HuH-7.5 (cell line): ENCODE measurements at places on chromosomes 2 and 18.

DNA sequence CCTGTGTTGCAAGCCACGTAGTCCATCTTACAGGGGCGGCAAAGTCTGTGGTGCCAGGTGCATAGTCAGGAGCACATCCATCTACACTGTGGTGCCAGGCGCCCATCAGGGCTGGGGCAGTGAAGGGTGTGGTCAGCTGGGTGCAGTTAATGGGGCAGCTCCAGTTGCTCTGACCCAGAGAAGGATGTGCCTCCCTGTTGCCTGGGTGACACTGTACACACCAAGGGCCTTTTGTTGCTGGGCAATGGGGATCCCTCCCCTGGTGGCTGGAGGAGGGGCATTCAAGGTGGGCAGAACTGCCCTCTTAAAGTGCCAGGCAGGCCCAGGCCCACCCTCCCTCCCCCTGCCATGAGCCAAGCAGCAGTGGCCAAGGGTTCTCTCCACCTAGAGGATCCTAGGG is 28.3 kb upstream of the IMP4 start:
- DNase-seq, result no peak

- no peak for DNase-seq
Observed at GRCh38 chr2:3200420-3200939, 177.1 kb downstream of the EIPR1 start.

GRCh38 chr2:141015341-141016047 is 1115.3 kb downstream of the LRP1B start:
- DNase-seq, result no peak

GRCh38 chr2:108870069-108870644 is 83.6 kb downstream of the CCDC138 start:
- no peak for DNase-seq

GRCh38 chr2:42937171-42937875 is 144.9 kb upstream of the HAAO start:
- no peak for DNase-seq

GRCh38 chr2:191190861-191191552 is 40.2 kb upstream of the STAT4 start:
- DNase-seq, result no peak

DNA sequence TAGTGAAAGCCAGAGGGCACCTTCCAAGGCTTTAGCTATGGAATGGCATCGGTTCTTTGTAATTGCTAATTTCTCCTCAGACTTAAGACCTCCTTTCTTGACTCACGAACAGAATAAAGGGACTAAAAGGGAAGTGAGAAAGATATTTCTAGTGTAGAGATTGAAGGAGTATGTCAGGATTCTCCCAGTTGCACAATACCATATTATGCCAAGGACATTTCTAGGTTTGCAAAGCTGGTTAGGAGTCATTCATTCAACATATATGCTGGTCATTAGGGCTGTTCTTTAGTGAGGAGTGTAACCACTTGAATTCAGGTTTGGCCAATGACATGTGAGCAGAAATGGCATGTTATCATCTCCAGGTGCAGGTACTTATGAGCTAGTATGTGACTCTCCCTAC is 7.4 kb downstream of the REEP1 start:
- DNase-seq, result no peak

DNA sequence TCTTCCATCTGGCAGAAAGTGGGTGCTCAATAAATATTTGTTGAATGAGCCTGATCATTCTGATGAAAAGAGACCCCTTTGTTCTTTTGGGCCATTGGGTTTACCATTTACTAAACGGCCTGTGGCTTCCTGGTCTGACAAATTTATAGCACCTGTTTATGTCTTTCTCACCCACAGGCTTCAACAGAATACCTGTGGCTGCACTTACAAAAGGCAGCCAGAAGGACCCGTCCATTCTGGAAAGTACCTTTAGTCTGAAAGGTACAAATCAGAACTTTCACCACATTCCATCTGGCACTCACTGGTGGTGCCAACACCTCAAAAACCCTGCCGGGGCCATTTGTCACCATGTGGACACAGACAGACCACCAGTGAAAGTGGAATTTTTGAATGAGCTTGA is 167.5 kb downstream of the ETAA1 start:
- no peak for DNase-seq

DNA sequence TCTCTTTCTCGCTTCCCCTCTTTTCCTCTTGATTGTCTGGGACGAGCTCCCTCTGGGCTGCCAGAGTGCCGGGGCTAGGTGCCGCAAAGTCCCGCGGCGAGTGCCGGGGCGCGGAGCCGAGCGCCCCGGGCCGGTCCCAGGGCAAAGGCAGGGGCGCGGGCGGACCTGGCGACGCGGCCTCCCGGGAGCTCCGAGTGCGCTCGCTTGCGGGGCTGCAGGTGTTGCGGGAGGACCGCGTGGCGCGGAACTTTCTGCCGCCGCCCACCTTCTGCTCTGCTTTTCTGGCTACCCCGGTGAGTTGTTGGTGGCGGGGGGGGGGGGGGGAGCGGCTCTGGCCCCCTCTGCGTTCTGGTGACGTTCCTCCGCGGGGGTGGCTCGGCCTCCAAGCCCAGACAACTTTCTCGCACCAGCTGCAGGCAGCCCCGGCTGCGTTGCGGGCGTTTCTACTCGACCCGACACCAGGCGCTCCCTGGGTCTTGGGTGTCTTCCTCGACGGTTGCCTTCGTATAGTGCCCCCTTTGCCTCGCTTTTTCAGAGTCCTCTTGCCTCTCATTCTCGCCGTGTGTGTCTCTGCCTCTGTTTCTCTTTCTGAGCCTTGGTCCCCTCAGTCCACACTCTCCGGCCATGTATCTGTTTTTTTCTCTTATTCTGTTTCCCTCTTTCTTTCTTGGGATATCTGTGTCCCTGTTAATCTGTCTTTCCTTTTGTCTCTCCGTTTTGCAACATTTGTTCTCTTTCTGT is 759 bp downstream of the GALNT13 start:
- DNase-seq, result no peak

- DNase-seq, result no peak
Observed at GRCh38 chr2:120132190-120132589, 91.0 kb downstream of the TMEM185B start.

GRCh38 chr18:46073474-46074331 is 1.6 kb upstream of the PSTPIP2 start:
- no peak for DNase-seq

DNA sequence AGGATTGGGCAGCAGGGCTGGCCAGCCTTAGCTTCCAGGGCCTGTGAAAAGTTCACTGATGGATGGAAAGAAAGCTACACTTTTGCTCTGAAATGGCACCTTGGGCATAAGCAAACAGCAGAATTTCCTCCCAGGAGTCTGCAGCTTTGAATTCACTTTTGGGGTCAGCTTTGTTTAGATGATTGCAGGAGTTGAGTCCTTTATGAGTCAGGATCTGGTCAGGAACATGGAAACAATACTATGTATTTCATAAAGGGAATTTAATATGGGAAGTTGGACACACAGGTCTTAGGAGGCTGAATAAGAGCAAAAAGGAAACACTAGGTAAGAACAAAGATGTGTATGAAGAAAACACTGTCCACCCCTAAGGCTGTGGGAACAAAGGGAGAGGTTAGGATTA is 345.3 kb downstream of the TSN start:
- DNase-seq, result no peak

DNA sequence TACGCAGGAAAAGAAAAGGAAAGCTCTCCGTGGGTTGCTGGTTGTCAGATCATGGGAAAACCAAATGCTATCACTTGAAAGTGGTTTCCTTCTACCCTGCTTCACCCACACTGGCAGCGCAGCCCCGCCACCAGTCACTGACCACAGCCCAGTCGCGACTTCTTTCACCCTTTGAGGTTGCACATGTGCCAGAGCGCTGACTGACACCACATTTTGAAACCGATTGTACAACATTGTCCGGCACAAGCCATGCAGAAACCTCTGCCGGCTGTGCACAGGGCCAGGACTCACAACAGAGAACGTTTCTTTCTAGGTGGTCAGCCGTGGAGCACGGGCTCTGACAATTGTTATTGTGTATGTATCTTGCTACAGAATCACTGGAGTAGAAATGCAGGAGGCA is 827.2 kb upstream of the POU3F3 start:
- DNase-seq, result no peak

- no peak for DNase-seq
Observed at GRCh38 chr2:11904029-11904428, 157.6 kb downstream of the LPIN1 start.

DNA sequence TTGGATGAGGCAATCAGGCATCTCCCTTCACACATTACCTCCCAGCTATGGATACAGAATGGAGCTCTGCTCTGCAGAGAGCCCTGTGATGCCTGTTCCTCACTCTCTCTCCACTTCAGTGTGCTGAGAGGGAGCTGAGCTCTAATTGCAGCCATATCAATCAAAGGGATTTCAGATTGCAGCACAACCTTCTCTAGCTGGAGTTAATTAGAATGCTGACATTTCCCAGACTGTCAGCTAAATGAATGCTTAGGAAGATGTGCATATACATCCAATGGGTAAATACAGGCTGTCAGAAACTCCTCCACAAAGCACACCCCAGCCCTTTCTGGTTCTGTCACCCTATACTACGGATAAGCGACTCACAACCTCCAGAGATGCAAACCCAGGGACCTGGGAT is 402.6 kb downstream of the EIPR1 start:
- DNase-seq, result no peak

DNA sequence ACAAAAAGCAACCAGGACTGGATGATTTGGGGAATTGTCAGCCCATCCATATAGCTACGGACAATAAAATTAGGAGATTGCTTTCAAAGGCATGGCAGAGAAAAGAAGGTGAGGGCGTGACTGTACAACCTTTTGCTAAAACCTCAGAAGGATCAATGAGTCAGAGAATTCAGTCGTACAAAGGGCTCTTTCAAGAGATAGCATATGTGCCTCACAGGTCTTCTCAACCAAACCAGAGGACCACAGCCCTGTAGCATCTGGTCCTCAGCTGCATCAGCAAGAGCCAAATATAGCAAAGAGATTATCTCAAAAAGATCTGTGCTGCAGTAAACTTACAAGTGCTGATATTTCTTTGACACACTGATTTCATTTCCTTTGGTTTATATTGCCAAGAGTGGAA is 149.9 kb upstream of the RAB6C start:
- no peak for DNase-seq

DNA sequence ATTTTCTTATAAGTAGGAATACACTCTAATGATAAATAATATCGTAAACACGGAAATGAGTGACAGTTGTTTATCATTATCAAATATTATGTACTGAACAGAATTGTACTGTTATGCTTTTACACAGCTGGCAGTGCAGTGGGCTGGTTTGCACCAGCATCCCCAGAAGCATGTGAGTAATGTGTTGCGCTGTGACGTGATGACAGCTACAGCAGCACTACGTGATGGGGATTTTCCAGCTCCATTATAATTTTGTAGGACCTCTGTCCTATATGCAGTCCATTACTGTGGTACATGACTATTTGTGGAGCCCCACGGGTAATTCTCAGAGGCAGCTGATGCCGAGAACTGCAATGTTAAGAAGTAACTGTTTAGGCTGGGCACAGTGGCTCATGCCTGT is 77.3 kb upstream of the ATG16L1 start:
- DNase-seq, result no peak

- DNase-seq, result peak; percentile 44
Observed at GRCh38 chr2:217713395-217714286, 289.2 kb downstream of the TNS1 start.

DNA sequence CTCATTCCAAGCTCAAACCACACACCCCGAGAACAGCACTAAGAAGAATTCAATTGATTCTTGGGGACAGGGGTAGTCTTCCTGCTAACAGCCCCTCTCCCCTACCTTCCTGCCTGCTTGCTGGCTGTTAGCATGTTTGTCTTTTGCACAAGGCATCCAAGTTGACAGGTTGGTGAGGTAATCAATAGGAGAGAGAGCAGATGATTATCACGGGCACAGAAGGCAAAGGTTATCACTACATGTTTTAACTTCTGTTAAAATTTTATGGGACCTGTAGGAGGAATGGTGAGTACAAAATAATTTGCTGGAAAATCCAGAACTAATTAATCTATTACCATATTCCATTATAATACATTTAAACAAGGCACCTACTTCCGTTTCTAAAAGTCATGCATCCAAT is 442.1 kb upstream of the TCF4 start:
- peak; percentile 9 for DNase-seq

GRCh38 chr2:30287190-30287840 is 56.0 kb downstream of the LBH start:
- DNase-seq, result no peak

DNA sequence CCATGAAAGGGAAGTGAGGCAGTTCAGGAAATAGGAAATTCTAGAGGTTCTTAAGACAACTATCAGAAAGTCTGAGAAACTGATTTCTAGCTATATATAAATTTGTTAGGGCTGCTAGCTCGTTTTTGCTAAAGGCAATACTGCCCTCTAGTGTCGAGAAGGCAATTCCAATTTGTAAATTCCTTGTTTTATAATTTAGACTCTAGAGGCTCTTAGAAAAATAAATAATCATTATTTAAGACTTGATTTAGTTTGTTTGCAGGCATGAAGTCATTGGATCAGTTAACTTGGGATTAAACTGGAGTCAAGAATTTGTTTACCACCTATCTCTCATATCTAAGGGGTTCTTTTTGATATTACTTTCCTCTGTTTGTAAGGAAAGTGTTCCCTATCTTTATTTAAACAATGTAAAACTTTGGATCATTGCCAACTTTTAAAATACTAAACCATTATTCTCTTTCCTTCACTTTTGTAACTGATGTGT is 66.2 kb downstream of the ACVR2A start:
- no peak for DNase-seq

DNA sequence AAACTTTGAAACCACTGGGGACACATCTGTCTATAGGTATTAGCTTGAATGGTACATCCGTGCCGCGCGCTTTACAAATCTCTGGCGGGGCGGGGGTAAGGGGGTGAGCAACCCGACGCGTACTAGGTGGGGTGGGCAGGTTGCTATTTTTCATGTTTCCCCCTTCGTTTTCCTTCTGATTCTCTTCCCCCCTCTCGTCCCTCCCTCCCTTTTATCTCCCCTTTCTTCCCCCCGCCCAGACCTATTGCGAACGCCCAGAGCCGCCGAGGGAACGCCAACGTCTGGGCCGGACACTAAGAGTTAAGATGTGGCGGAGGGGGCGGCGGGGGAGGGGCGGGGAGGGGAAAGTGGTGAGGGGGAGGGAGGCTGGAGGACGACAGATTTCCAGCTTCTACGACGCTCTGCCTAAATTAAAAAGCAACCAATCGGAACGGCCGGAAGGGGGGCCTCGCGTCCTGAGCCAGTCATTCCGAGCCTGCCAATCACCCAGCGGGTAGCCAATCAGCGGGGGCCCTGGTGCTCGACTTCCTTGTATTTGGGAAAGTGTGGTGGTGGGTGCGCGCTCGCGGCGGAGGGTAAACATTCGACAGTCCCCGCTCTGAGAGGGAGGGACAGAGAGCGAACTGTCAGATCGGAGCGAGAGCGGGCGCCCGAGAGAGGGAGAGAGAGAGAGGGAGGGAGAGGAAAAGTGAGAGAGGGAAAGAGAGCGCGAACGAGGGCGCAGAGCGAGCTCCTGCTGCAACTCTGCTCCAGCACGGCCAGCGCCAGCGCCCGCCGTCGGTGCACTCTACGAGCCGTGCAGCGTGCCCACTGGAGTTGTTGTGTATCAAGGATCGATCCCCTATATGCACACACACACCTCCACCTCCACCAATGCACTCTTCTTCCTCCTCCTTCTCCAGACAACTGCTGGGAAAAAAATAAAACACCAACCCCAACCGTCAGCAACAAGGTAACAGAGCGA is at the start of gene POU3F3:
POU3F3 (plus strand) TSS at position 582 of the 964 bp plus-strand sequence. CDS start 1,396 bp downstream, outside the sequence.
- no peak for DNase-seq
